EH (cell line): ENCODE measurements at places on chromosomes 3 and 15.

- DNase-seq = no peak
These were observed 71.4 kb downstream of the MECOM start for GRCh38 chr3:169591983-169592644.

DNA sequence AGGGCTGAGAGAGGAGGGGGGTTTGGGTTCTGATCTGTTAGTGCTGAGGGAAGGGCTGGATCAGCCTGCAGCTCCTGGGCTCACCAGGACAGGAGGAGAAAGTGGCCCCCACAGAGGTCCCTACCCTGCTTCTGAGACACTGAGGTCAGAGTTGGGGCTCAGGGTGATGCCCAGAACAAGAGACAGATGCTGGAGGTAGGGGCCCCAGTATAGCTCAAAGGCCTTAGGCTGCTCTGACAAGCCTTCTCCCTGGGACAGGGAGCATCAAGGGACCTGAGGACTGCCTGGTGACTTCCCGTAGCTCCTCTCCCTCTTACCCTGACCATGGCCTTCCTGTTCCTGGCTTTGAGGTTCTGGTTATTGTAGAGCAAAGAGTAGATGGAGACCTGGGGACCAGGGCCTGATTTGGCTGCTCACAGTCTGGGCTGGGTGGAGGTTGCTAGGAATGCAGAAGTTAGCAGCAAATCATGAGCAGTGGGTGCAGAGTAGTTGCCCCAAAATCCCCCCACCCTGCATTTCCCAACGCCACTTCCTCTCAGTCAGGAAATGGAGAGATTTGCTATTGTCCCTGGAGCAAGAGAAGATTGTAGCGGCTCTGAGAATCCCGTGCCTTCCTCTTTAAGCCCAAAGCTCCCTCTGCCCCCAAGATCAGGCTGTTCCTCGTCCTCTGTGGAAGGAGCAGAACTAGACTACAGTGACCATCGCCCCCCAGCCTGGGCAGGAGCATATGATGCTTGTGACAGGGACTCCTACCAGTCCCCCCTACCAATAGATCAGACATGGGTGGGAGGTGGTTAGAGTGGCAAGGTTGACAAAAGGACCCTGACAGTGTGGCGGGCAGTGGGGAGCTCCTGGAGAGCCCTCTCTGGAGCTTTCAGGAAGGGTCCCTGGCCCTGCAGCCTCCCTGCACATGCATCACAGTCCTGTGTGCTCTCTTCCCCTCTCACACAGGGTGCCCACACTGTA, 47.4 kb upstream of the SEC22A start:
- no peak for DNase-seq

DNA sequence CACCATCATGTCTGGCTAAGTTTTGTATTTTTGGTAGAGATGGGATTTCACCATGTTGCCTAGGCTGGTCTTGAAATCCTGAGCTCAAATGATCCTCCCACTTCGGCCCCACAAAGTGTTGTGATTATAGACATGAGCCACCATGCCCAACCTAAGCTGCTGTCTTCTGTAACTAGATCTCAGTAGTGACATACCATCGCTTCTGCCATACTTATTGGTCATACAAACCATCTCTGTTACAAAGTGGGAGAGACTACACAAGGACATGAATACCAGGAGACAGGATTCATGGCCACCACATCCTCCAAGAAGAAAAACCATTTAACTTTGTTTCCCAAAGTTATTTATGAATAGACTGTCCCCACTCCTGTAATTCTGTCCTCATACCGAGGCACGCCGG, 81.3 kb downstream of the SMAD6 start:
- no peak for DNase-seq

- no peak for DNase-seq
These were observed 173.6 kb downstream of the PLD1 start for GRCh38 chr3:171636666-171637065.

DNA sequence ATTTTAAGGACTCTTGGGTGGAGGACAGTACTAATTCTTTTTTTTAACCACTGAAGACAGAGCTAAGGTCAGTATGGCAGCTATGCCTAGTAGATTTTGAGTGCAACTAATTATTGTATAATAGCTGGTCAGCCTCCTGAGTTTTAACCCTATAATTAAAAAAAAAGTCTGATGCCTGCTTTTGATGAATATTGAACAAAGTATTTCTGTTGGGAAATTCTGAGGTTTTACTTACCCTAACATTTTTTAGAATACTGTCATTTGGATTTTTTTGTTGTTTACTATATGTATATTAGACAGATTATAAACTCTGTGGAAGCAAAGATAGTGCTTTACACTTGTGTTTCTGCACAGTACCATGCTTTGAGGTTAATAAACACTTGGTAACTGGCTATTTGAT, 20.8 kb downstream of the TCF12 start:
- peak; percentile 46 for DNase-seq

DNA sequence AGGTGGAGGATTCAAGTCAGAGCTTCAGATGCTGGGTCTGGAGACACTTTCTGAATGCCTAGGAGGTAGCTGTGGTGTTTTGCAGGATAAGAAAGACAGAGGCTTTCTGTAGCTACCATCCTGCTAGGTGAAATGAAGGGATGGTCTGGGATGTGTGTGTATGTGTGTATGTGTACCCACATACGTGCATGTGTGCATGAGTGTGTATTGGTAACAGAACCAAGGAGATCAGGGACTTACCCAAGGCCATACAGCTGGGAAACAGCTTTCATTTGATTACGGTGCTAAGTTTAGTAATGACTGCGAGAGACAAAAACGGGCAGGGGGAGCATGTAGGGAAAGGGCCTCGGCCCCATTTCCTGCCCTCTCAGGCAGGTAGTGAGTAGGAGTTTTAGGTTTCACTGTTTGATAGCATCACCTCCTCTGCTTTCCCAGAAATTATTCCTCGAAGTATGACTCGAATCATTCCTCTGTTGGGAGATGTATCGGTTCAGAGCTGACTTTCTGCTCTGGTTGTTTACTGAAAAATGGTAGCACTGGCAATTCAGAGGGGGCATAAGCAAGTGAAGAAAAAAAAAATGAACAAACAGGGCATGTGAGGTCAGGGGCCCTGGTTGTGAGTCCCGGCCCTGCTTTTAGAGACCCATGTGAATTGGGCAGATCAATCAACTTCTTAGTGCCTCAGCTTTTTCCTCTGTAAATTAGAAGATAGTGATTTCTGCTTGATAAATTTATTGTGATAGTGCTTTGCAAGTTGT, 130.7 kb downstream of the LPP start:
- DNase-seq = peak; percentile 34

DNA sequence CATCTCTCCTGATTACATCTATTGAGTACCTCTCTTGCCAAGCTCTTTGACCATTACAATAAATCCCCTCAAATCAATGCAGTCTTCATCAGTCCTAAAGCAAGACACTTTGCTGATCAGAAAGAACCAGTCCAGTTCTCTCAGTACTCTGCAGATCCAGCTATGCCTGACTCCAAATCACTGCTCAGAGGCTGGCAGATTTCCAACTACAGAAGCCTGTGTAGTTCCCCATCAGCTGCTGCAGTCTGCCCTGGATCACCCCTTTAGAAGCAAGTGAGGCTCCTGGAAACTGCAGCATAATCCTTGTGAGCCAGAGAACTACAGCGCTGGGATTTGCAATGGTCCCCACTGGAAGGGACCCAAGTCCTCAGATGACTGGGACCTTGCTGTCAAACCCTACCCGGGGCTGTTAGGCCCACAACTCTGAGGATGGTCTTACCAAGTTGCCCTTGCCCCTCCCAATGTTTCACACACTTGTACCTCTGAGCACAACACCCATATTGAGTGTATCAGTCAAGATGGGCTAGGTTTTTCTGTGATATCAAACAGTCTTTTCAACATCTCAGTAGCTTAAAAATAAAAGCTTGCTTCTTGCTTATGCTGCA, 81.9 kb upstream of the TOPAZ1 start:
- no peak for DNase-seq

DNA sequence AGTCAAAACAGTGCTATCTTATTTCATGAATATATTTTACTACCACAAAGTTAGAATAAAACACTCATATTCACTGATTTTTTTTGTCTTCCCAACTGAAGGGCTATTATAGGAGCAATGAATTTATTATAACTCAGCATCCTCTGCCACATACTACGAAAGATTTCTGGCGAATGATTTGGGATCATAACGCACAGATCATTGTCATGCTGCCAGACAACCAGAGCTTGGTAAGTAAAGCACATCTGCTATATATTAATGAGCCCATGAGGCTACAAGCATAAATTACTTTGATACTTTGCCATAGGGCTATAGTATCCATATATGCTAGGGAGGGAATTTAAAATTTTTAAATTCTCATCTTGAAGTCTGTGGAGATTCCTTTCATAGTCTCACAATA, 95.9 kb downstream of the FEZF2 start:
- no peak for DNase-seq

DNA sequence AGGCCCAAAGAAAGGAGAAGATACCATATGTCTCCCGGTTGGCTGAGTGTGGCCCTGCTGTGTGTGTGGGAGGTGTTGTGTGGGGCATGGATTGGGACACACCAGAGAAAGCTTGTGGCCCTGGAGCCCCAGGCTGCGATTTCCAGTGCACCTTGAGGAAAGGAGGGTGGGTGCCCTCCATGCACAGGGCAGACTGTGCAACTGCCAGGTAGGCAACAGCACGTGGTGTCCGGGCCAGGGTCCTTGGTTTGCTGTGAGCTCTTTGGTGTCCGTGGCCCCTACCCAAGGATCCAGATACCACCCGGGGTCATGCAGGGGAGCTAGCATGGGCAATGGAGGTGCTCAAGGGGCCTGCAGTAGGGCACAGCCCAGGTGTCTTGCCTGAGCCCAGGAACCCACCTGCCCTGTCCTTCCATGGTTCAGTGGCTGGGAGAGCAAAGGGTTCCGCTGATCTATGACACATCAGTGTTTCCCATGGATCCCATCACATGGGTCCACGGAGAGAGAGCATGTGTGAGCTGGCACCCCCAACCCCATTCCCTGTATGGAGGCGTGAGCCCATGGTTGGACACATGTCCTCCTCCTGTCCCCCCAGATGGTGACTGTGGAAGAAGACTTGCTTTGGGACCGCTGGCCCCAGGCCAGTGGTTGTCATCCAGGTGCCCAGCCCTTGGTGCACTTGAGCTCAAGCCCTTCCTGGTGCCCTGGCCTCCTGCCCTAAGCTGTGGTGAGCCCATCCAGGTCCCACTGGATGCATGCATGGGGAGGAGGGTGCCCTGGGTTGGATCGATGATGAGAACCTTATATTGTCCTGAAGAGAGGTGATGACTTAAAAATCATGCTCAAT, 223.4 kb downstream of the SNRPN start:
- no peak for DNase-seq

- DNase-seq = no peak
These were observed 186.6 kb downstream of the UBE2E2 start for GRCh38 chr3:23389686-23390085.

GRCh38 chr15:26883466-26883865, 16.6 kb downstream of the GABRA5 start:
- DNase-seq = no peak
